ENCODE measurements at places on chromosomes 6 and 20.
A peak's percentile ranks its signal among the peaks of the same experiment; 100 is the strongest.

DNA sequence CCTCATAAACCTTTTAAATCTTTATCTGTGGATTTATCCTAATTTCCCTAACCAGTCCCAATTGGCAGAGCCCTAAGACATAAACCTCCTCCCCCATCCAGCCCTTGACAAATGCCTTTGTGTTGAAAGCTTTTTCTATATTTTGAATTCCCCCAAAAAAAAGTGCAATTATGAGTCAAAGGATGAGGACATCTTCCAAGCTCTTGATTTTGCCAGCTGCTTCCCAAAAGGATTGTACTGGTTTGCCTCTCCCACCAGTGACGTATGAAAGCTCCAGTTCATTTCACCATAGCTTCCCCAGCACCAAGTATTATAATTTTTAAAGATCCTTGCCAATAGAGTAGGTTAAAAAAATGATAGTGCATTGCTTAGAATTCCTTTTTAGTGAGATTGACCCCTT lies 38.9 kb downstream of the SIRPA start:
- peak; percentile 58 for DNase-seq

GRCh38 chr6:116877743-116878142 lies 701 bp downstream of the RFX6 start:
- no peak for DNase-seq

DNA sequence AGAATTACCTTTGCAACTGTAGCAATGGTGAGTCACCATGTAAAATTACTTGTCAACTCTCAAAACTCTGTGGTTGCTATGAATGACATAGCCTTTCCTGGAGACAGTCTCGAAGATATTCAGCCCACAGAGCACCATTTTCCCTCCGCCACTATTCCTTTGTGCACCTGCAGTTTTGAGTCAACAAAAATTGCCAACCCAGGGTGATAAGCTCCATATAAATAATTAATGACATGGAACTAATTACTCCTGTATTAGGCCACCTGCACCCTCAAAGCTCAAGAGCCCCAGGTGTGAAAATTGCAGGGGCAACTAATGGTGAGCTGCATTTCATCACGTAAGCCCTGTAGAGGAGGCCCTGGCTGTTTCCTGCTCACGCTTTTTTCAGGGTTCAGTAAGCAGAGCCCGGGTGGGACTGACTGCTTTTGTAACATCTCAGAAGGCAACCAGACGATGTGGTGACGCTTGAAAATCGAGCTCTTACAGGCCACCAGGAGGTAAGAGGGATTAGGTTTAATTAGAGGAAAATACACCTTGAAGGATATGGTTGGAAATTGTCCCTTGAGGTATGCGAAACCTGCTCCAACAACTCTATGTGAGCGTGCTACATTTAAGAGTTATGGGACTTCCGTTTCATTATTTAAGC lies 70.8 kb downstream of the BMP2 start:
- DNase-seq = peak; percentile 67

- no peak for DNase-seq
These were observed 43.3 kb upstream of the MYB start for GRCh38 chr6:135137826-135138225.

- DNase-seq = no peak
These were observed 131.0 kb upstream of the CST7 start for GRCh38 chr20:24818056-24818455.

GRCh38 chr6:165552248-165552736 lies 110.7 kb downstream of the PDE10A start:
- peak; percentile 18 for DNase-seq
